Cerebellar nuclear complex (tissue), 1 donor: ENCODE measurements at places on chromosomes 1 and 21.

- DNase-seq = no peak
Observed at GRCh38 chr1:53547231-53547790, 88.1 kb downstream of the DMRTB1 start.

- DNase-seq = no peak
Observed at GRCh38 chr1:180933141-180933540, 20.4 kb downstream of the KIAA1614 start.

GRCh38 chr1:108893141-108893530 is 16.4 kb downstream of the GPSM2 start:
- no peak for DNase-seq

GRCh38 chr1:54114001-54114400 is 38.8 kb downstream of the CDCP2 start:
- no peak for DNase-seq

DNA sequence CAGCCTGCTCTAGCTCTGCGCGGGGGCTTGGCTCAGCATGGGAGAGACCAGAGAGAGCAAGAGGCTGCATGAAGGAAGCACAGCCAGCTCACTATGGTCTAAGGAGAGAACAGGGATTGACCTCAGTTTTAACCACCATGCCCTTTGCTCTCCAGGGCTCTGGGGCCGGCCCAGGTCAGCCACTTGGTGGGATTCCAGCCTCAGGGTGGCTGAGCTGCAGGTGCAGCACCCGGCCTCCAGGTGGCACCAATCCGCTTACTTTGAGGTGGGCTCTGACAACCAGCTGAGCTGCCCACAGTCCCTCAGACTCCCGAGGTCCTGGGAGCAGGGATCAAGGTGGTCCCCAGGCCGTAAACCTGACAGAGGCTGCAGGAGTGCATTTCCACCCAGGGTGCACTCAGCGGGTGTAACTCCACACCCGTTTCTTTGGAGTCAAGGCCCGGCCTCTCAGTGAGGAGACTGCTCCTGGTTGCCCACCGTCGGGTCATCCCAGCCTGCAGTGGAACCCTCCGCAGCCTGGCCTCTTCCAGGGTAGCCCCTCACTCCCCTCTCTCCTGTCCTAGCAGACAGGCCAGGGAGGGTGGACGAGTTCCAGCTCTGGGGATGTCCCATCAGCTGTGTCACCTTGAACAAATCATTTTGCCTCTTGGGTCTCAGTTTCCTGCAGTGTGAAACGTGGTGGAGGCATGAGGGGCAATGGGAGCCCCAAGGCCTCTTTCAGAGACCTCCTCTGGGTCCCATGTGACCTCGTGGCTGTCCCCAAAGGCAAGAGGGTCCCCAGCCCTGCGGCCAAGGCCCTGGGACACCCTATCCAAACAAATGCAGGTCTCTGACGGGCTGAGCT is 607 bp upstream of the LGR6 start:
- DNase-seq = no peak

DNA sequence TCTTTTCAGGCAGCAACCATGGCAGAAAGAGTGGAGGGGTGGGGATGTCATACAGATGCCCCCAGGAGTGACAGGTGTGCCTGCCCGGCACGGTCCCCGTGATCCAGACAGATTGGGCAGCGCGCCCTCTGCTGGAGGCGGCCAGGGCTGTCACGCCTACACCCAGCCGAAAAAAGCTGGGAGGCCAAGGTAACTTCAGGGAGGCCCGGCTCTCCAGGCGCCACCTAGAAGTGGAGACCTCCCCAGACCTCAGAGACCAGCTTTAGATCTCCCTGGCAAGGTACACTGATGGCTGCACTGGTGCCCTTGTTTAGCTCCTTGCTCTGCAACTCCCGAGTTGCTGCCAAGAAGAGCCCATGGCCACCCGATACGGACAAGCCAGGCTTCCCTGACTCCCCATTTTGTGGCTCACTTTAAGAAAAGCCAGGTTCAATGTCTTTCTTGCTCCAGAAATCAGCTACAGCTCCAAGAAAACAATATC is 6.6 kb downstream of the GOLT1A start:
- DNase-seq = no peak

DNA sequence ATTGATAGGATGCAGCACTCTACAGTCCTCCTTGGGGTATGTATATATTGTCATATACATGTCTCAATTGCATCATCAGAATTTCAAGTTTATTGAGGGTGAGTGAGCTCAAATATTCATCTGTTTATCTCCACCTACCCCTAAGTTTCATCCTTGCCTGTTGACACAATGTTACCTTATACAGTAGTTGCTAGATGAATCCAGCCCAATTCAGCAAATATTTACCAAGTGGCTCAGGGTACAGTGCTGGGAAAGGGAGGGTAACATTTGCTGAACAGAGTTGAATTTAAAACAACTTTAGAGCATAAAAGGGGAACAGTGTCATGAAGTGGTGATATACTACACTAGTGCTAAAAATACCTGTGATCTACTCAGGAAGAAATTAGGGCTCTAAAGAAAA is 14.4 kb downstream of the ELAVL4 start:
- no peak for DNase-seq

GRCh38 chr1:111129376-111129775 is 10.5 kb downstream of the DRAM2 start:
- DNase-seq = no peak

DNA sequence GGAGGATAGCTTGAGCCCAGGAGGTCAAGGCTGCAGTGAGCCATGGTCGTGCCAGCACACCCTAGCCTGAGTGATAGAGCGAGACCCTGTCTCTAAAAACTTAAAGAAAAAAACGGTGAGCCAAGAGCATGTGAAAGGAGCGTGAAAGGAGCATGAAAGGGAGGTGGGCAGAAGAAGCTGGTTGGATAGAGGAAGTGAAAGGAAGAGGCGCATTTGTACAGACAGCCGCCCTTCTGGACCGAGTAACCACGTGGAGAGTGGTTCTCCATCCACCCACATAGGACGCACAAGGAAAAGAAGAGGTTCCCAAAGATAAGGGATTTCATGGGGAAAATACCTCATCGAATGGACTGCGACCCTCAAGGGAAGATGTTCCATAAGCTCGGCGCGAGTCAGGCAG is 60.4 kb upstream of the IFNAR2 start:
- no peak for DNase-seq

DNA sequence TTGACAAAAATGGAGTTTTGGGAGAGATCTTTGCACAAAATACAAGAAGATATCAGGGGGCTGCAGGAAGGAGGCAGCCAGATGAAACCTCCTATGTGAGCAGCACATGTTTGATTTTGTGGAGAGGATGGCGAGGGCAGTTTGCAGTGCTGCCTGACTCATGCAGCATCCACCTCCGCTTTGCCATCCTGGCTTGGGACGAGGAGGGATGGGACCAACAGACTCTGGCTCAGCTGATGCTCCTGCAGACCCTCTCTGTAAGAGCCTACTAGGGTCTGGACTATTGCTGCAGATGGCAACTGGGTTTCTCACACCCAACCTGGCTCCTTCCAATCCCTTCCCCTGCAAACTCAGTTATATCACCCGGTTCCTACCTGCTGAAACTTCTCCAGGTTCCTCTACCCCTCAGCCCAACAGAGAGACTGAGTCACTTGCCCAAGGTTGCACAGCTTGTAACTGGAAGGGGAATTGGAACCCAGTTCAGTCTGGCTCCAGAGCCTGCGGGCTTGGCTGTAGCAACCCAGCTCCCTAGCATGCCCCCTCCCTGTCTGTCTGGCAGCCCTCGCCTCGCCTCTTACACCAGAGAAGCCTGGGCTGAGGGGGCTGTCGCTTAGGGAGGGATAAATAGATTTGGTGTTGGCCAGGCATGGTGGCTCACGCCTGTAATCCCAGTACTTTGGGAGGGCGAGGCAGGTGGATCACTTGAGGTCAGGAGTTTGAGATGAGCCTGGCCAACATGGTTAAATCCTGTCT is 205.8 kb downstream of the PTPRU start:
- DNase-seq = no peak

DNA sequence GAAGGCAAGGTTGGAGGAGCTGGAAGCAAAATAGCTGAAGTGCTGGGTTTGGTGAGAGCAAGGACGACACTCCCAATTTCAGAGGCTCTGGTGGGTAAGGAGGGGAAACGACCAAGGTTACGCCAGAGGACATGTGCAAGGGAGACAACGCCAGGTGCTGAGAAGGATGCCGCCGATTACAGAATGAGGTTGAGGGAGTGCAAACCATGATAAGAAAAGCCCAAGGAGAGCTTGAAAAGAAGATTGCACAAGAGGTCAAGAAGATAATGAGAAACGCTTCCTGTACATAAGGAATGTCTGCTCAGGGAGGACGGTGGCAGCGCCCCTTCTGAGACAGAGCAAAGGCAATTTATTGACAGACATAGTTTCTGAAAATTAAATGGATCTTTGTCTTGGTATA is 382.0 kb upstream of the PROX1 start:
- no peak for DNase-seq
